ENCODE measurements at places on chromosomes 16 and 17.

- DNase-seq, result no peak
These were observed 78.4 kb downstream of the MPRIP start for GRCh38 chr17:17120701-17121100.

GRCh38 chr17:6843241-6843880, 11.8 kb upstream of the TEKT1 start:
- DNase-seq, result peak; percentile 80

- DNase-seq, result no peak
These were observed 4.7 kb downstream of the LMF1 start for GRCh38 chr16:966035-966434.

- no peak for DNase-seq
These were observed 304.2 kb upstream of the TNRC6C start for GRCh38 chr17:77654296-77654695.

DNA sequence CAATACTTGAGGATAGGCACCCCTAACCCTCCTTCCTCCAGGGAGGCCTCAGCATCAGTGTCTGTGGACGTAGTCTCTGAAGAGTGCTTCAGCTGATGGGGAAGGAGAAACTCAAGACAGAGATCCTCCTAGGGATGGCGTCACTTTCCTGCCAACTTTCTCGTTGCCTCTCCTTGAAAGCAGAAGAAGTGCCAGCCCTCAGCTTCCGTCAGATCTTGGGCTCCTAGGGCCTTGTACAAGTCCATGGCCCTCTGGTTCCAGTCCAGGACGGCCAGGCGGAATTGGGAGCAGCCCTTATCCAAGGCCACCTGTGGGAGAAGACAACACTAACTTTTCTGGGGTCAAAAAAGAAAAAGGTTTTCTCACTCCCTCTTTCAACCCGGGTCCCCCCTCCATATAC, 1.3 kb downstream of the SAT2 start:
- DNase-seq, result no peak

- no peak for DNase-seq
These were observed 224.3 kb downstream of the MSI2 start for GRCh38 chr17:57480438-57481196.

- DNase-seq, result peak; percentile 98
These were observed at the start of gene RAB34 for GRCh38 chr17:28717578-28718332. Gene RAB34 (minus strand): TSS chr17:28717868. CDS start chr17:28717266, 602 bp downstream.

GRCh38 chr16:56866955-56867830, 2.2 kb downstream of the SLC12A3 start:
- peak; percentile 84 for DNase-seq

GRCh38 chr16:17451843-17452242, 18.9 kb downstream of the XYLT1 start:
- DNase-seq, result no peak

- peak; percentile 32 for DNase-seq
These were observed 110.7 kb upstream of the NOL11 start for GRCh38 chr17:67606896-67607604.

DNA sequence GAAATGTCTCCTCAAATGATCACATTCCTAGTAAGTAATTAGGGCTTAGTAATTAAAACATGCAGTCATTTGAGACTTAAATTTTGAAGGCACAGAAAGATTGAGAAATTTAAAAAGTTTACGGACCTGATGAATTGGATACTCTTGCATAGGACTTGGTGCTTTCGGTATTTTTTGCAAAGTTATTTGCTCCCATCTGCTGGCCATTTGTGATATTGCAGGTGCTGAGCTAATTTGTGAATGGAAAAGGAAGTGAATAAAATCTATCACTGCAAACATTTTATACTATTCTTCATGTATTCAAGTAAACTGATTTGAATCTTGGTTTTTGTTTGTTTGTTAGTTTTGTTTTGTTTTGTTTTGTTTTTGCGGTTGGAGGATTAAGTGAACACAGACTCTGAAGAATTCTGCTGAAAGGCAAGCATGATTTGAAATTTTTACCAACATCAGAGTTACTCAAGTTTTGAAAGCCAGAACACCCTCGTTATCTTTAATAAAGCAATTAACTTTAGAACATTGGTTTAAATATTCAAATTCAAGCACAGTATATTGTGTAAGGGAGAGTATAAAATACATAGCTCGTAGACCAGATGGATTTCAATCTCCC, 689.5 kb upstream of the RBFOX1 start:
- DNase-seq, result peak; percentile 68

GRCh38 chr17:32631341-32632096, 144.7 kb downstream of the CDK5R1 start:
- no peak for DNase-seq

GRCh38 chr17:70344386-70345060, 175.2 kb downstream of the KCNJ2 start:
- DNase-seq, result no peak

GRCh38 chr17:61587807-61588660, 3.0 kb downstream of the NACA2 start:
- DNase-seq, result no peak

GRCh38 chr17:64574646-64575045, 67.9 kb downstream of the CEP95 start:
- DNase-seq, result no peak

All from GM23338 (cell line).